ENCODE measurements at places on chromosomes 7 and 10.
A peak's percentile ranks its signal among the peaks of the same experiment; 100 is the strongest.

GRCh38 chr7:37999673-38000072 lies 79.2 kb downstream of the EPDR1 start:
- no peak for DNase-seq

DNA sequence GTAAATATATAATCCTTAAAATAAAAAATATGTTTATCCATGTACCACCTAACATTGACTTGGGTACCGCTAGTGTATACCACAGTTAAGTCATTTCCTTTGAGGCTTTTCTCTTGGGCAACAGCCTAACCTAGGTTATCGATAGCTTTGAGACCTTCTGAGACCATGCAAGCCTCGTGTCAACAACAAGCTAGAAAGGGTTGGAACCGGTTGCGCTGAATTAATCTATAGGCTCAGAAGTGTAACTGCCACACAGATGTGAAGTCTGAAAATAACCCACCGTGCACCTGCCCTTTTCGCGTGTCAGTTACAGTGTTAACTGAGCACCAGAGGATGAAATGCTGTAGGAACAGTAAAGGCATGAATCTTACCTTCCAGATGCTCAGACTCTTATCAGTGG lies 59.8 kb downstream of the ARID5B start:
- no peak for DNase-seq

DNA sequence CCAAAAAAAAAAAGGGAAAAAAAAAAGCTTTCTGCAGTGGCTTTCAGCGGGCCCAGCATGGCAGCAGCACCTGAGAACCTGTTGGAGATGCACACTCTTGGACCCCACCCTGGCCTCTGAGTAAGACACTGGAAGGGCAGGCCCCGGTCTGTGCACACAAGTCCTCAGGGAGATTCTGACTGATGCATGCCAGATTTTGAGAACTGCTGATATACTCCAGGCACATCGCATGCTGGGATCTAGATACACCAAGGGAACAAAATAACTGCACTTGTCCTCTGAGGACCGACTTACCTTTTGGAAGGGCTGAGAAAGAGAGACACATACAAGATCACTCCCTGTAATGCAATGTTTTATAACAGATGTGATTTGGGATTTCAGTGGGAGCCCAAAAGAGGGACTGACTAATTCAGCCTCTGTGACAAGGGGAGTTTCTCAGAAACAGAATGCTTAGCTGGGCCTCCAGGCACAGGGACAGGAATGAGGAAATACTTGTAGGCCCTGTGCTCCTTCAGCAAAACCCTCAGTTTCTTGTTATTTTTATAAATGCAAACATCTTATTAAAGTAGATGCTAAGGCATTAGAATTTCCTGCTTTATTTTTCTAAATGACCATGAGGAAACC lies 8.2 kb downstream of the EGFR start:
- DNase-seq = peak; percentile 73

- DNase-seq = no peak
Observed at GRCh38 chr7:155752756-155753445, 59.4 kb downstream of the SHH start.

DNA sequence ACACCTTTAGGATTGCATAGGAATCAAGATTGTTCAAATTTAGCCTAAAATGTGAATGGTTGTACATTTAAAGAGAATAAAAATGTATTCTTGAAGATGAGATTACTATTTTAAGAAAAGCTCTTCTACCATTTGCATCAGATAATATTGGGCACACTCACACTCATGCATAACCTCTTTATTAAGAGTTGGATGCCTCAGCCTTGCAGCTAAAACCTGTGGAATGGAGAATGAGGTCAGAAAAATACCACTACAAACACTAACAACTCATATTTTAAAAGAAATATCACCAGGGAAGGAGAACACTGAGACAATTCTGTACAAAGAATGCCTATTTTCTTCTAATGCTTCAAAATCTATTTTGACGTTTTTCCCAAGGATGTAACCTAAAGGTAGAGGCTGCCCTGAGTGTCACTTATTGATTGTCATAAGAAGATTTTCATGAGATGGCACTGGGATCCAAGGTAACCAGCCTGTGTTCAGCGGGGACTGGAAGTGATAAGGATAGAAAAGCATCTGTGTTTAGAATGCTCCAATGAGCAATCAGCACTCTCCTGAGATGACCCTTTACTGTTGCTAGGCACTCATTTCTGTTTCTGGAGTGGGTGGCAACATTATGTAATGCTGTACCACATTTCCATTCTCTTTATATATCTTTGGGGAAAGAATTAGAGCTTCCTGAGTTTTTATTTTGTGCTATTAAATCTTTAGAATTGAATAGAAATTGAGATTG lies 26.6 kb downstream of the REEP3 start:
- no peak for DNase-seq

- DNase-seq = no peak
Observed at GRCh38 chr7:107354640-107355039, 115.2 kb upstream of the GPR22 start.

DNA sequence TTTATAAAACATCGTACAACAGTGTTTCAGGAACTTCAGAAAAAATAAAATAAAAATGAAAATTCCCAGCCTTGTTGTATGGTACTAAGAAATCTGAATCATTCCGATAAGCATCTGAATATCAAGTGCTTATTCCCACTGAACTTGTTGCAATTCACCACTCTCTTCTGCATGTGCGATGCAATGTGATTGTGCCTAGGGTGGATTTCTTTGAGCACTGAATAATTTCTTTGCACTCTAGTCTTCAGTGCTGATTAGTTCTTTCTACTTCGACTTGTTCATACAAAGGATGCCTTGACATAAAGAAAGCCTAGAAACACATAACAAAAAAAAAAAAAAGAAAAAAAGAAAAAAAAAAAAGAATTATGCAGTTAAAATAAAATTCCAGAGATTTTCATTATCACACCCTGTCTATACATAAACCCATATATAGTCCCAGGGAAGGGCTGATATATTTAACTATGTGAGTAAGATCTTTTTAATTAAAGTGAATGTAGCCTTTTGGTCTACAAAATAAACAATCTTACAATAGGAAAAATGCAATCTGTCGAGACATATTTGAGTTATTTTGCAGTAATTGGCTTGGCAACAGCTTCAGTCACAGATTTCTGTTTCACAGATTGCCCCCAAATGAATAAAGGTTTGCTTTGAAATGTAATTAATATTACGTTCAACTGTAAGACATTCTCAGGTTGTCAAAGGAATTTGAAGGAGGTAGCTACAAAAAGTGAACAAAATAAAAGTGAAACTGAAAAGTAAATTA lies 1118.9 kb upstream of the CELF2 start:
- DNase-seq = no peak

- no peak for DNase-seq
Observed at GRCh38 chr7:2301511-2301863, 12.8 kb downstream of the SNX8 start.

GRCh38 chr10:60280475-60280874 lies 109.2 kb downstream of the ANK3 start:
- no peak for DNase-seq

DNA sequence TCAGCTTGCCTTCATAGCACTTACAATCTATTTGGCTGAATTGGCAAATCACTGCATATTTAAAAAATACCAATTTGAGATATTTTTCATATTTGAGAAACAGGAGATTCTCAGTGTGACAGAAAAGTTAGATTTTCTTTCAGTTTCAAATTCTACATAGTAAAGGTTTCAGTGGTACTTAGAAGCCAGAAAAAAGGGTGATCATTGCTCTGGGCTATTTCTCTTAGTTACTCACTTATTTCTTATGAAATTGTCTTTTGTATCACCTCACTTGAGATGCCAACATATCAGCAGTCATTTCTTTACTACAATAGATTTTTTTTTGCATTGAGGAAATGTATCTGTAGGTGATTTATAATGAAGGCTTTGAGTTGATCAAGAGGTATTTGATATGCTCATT lies 478.2 kb downstream of the GATA3 start:
- no peak for DNase-seq

- DNase-seq = no peak
Observed at GRCh38 chr7:130429019-130429418, 11.8 kb downstream of the CEP41 start.

DNA sequence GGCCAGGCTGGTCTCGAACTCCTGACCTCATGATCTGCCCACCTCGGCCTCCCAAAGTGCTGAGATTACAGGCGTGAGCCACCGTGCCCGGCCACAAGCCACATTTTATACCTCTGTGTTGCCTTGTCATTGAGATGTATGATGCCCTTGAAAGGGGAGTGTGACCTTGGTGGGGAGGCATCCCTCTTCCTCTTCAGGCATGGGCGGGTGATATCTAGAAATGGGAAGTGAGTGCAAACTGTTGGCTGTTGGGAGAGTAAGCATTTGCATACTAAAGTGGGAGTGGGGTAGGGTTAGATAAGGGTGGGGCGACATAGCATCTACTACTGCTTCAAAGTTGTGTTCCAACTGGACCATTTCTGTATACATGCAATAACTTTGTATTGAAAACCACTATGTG lies 20.1 kb downstream of the RP9 start:
- no peak for DNase-seq

- DNase-seq = no peak
Observed at GRCh38 chr7:6154542-6155404, 117.7 kb downstream of the CYTH3 start.

DNA sequence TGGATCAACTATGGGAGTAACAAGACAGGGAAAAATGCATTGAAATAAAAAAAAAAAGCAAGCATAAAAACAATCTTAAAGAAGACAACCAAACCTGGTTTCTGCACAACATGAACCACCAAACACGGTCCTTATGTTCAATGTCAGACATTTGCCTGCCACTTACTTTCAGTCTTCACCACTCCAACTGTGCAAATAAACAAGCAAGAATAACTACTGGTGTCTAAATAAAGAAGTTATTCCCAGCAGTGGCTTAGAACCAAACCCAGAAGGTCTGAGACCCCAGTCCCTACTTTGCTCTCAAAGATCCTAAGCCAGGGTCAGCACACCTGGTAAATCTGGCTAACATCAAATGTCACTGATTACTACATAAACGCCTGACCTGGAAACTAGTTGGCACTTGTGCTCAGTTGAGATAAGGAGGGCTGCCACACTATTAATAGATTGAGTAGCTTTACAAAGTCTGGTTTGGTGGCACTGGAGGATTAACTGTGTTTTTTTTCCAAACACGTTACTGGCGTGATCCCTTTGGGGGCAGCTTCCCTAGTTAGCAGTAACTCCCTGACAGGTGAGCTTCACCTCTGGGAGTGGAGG lies 62.7 kb upstream of the ABLIM1 start:
- no peak for DNase-seq

Data from hepatic stellate cell (primary cell).